ENCODE measurements at places on chromosomes 3 and 15.
A peak's percentile ranks its signal among the peaks of the same experiment; 100 is the strongest.

GRCh38 chr15:63135804-63136203 is 14.1 kb downstream of the LACTB start:
- peak; percentile 40 for DNase-seq

GRCh38 chr3:140131895-140132294 is 196.9 kb downstream of the CLSTN2 start:
- no peak for DNase-seq

DNA sequence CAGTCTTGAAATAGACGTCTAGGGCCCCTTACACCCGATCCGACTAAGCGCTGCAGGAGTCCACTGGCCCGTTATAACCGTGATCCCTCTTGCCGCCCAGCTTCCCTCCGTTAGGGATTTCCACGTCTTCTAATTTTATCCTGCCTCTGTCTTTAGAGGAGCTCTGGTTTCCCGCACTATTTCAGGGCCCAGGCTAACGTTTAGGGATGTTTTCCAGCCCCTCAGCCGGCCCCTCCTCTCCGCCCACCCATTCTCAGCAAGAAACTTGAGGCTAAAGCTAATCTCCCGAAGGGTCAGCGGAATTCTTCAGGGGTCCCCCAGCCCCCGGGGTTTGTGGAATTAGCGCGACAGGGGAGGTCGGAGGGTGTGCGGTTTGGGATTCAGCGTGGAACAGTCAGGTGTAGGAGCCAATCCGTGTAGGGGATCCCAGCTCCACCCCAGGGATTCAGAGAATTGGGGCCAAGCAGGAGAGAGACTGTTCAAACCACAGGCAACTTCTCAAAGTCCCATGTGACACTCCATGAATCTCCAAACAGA is 1.6 kb downstream of the PTX3 start:
- no peak for DNase-seq

DNA sequence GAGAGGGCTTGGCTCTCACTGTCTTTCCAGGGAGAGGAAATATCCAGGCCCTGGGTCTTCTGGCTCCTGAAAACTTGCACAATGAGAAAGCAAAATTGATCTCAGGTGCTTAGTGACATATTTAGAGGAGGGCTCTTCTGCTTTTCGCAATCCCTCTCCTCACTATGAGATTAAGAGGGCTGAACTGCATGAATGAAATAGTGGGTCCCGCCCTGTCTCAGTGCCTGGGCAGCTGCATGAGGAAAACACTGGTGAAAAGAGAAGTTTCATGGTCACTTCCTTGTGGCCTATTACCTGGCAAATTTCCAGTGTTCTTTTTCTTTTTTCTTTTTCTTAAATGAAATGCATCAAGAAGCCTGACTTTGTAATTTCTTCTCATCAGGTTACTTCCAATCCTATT is 73.5 kb downstream of the TRAK1 start:
- DNase-seq, result no peak

DNA sequence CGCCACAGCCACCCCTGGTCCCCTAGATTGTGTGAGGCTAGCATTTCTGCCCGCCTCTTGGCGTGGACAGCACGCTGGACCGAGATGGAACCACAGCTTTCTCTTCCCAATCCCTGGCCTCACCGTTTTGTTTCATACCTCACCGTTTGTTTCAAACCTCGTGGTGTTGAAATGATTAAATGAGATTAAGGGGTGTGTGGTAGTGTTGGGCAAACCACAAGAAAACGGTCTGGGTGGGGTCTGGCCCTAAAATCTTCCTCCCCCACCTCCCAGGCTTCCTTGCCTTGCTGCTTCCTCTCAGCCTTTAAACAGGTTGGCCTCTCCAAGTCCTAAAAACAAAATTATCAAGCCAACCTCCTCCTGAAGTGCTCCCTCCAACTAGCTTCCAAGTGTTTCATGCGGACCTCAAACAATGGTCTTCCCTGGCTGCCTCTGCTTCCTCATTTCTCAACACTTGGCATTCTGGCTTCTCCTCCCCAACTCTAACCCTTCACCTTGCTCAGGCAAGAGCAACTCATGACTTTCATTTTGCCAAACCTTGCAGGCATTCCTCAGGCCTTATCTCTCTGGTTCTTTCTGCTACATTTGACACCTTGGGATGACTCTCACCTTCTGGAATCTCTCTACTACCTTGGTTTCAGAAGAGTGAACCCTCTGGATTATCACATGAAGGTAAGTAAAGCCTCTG is 1.4 kb upstream of the ATP13A3 start:
- DNase-seq, result peak; percentile 65

DNA sequence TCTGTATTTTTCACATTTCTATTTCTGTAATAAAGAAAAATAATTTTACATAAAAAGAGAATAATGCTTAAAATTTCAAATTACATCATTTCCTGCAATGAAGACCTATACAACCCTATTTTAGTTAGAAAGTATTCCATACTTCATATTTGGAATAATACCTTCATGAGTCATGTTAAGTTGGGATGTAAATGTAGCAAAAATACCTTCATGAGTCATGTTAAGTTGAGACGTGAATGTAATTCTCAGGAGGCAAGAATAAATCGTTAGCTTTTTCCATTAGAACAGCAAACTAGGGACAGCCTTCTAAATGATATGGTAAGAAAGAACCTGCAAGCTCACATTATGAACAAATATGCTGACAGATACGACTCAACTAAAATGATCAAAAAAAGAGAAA is 91.9 kb downstream of the NAALADL2 start:
- DNase-seq, result no peak

DNA sequence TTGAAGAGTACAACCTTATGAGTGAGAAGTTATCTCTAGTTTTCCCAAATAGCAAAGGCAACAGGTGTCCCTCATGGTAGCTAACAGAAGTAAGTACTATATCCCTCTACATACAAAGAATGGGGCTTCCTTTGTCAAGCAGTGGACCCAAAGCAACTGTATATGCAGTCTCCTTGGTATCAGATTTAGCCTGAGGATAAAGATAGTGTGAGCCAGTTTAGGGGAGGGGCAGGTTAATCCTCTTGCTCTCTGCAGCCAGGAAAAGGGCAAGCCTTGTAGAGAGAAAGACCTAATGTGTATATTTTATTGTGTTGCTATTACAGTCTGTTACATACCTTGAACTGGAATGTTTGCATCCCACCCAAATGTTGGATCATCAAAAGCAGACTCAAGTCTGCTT is 117.9 kb upstream of the COL8A1 start:
- DNase-seq, result no peak

- DNase-seq, result no peak
These were observed 30.7 kb downstream of the LMCD1 start for GRCh38 chr3:8532251-8532871.

- DNase-seq, result no peak
These were observed 63.8 kb downstream of the IGSF11 start for GRCh38 chr3:118970819-118971218.

- no peak for DNase-seq
These were observed 121.8 kb downstream of the CTNNB1 start for GRCh38 chr3:41320953-41321641.

DNA sequence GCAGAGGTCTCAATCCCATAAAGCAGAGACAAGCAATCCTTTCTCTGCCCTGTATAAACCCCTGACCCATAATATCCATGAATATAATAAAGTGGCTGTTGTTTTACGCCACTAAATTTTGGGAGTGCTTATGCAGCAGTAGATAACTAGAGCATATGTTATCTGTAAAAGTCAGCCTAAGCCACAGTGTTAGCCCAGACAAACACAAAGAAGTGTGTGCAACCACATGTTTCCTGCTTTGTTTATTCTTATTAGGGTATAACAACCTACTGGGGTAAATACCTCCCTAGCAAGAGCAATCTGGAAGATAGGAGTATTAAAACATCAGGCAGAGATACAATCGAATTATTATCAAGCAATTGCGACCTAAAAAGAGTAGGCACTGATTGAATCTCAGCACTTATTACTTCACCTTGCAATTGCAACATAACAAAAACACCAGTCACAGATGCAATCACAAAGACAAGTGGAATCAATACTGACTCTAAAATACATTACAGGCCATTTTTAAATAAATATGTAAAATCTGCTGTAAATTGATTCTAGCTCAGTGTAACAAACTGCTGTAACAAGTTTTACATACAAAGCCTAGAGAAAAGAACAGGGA is 94.6 kb upstream of the UBE2E2 start:
- DNase-seq, result no peak

GRCh38 chr3:134697830-134698689 is 47.2 kb upstream of the KY start:
- no peak for DNase-seq

GRCh38 chr3:78048698-78049097 is 1008.8 kb downstream of the ROBO2 start:
- no peak for DNase-seq

DNA sequence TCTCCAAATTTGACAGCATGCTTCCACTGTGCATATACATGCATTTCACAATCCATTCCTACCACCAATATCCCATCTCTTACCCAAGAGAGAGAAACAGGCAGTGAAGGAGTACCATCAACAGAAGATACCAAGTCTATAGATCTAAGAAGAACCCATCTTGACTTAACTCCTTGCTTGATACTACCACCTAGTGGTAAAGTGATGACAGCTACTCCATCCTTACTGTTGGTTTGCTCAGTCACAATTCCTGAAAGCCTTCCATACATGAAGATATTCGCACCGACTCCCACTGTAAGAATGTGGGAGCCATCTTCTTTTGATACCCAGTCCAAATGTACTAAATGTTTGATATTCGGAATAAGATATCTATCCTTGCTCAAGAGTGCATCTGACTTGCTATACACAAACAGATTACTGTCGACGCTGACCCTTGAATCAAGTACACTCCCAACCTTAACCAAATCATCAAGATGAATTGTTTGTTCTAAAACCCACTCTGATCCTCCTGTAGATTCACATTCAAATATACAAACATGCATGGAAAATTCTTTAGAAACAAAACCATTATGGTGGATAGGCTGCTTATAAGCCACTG is 123.1 kb downstream of the DMXL2 start:
- peak; percentile 25 for DNase-seq

GRCh38 chr15:83890587-83890986 is 236.7 kb downstream of the ADAMTSL3 start:
- no peak for DNase-seq

DNA sequence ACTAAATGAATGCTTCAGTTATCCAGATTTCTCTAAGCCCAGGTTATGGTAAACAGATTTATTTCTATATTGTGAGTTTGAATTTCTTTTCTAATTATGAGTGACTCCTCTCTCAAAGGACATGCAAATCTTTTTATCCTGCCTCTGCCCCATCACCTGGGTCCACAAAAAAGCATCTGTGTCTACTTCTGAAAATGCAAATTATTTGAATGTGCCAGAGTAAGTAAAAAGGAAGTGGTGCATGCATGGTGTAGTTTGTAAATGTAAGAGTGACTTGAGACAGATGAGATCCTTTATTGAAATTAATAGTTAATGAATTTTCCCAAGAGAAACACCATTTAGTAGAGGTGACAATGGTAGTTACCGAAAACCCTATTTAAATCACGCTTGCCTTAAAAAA is 26.9 kb downstream of the MCTP2 start:
- DNase-seq, result no peak

DNA sequence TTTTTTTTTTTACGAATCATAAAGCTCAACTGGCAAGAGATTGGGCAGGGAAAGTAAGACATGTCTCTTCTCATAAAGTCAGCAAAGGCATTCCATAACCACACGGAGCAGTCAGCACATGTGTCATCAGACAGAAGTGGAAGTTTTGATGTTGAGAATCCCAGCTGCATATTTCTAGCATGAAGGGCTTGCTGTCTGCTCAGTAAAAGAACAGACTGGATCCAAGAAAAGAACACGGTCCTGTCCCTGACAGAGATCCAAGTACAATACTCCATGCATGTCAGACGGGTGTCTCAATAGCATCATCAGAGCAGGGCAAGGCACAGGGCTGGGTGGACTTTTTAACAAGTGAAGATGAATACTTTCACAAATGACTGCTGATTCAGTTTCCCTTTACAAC is 38.2 kb downstream of the ABI3BP start:
- no peak for DNase-seq

DNA sequence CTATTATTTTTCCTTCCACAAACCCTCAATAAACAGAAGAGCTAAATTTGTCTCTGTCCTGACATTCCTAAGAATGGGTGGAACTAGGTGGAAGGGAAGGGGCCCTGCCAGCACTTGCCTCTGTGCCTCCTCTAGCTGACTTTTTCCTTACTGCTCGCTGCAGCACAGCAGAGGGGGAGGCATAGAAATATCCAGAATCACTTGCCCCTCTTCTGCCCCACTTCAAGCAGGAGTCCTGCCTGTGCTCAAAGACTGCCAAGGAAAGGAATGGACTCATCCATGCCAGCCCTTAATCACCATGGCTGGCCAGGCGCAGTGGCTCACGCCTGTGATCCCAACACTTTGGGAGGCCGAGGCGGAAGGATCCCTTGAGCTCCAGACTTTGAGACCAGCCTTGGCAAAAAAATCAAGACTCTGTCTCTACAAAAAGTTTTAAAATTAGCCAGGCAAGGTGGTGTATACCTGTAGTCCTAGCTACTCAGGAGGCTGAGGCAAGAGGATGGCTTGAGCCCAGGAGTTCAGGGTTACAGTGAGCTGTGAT is 51.8 kb downstream of the ADCY5 start:
- DNase-seq, result no peak

- DNase-seq, result no peak
These were observed 82.2 kb upstream of the WDR72 start for GRCh38 chr15:53841651-53842050.

- no peak for DNase-seq
These were observed 29.0 kb upstream of the FURIN start for GRCh38 chr15:90839187-90840071.

DNA sequence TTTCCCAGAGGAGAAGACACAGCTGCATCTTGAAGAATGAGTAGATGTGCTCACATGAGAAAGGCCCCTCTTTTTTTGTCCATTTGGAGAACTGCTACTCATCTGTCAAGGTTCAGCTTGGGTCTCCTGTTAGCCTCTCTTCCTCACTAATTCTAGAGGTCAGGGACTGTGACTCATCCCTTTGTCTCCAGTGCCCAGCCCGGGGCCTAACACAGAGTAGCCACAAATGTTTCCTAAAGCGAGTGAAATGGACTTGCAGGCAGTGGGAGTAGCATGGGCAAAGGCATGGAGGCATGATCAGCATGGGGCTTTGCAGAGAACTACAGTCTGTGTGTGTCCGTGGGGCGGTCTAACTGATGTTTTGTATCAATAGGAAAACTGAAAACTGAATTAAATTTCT is 33.9 kb upstream of the MRPS22 start:
- no peak for DNase-seq

GRCh38 chr3:181457190-181457589 is 254.5 kb upstream of the SOX2 start:
- DNase-seq, result no peak

GRCh38 chr3:106114848-106115247 is 246.0 kb upstream of the CBLB start:
- no peak for DNase-seq

DNA sequence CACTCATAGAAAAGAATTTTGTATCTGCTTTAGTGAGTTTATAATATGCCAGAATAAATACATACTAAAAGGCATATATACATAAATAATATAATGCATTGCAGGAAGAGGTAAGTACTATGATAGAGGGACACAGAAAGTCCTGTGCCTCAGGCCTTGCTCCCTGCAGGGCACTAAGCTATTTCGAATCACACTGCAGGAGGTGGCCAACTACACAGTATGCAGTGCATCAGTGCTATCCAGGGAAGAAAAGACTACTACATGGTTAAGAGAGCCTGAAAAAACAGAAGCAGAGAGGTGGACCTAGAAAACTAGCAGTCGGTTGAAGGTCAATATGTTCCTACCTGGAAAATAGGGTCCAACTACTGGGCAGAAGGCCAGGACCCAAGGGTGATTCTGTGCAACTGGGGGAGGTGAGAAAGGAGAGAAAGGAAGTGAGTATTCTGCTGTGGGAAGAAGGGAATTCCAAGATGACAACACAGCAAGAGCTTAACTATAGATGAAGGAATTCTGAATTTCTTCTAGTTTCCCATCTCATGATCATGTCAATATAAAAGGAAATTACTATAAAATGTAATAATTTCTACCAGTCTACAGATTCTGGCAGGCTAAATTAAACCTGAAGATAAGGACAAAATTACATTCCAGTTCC is 218.0 kb downstream of the ZBTB20 start:
- DNase-seq, result no peak
